ENCODE measurements at places on chromosomes 5 and 9. TPM values are rescaled to one million over a fixed set of nuclear protein-coding genes. Genes with fewer than 3 reads are reported as not detected.

DNA sequence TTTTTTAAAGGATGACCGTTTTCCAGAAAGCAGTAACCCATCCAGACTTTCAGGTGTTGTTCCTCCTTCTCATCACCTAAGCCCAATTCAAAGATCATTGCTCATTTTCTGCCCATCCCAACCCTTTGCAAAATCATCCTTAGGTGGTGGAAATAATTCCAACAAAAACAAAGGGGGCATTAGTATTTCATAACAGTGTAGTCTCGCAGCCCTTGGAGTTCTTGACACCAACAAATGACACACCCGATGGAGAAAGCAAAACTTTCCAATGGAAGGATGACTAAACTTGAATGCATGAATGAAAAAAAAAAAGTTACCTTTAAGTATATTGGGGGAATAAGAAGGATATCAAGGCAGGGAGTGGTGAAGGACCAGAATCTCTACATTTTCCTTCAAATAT, 117.0 kb downstream of the PAPPA start:
- DNase-seq, result no peak

- DNase-seq, result no peak
Measured at GRCh38 chr5:81192373-81192750, 40.8 kb upstream of the CKMT2 start.

DNA sequence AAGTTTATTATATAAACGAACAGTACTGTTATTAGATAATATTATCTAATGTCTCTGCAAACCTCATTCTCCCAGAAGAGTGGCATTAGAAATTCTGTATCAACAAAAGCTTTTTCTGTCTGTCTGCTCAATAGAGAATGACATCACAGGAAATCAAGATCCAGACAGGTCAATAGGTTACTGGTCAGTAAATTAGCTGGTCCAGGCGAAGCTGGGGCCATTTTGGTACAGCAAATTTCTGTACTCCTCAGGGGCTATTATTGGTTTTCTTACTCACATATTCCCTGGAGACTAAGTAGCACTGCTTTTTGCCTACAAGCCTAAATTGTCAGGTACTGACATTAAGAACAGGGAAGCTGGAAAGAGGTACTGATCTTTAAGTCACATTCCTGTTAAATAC, 80.5 kb downstream of the PLPP1 start:
- DNase-seq, result no peak

DNA sequence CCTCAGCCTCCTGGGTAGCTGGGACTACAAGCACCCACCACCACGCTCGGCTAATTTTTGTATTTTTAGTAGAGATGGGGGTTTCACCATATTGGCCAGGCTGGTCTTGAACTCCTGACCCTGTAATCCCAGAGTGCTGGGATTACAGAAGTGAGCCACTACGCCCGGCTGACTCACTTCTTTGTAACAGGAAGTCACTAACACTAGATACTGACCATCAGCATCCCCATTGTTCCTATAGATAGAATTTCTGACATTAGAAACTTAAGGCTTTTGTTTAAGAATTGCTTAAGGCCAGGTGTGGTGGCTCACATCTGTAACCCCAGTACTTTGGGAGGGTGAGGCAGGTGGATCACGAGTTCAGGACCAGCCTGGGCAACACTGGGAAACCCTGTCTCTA, 42.2 kb downstream of the LEAP2 start:
- no peak for DNase-seq

- no peak for DNase-seq
Measured at GRCh38 chr5:40973364-40974004, 64.2 kb downstream of the C7 start.

Gene HSPA5
- 91.3 TPM for polyA plus RNA-seq

Gene RHOBTB3
- 17.5 TPM for polyA plus RNA-seq

Gene GABRA1
- polyA plus RNA-seq, result 4.7 TPM

Gene CAMK2A
- 0.16 TPM for polyA plus RNA-seq

Gene LMAN2
- polyA plus RNA-seq, result 225 TPM
